ENCODE measurements at places on chromosomes 5 and 9.

- peak; percentile 58 for DNase-seq
Observed at GRCh38 chr9:100322954-100323536, 29.7 kb downstream of the TEX10 start.

- DNase-seq = no peak
Observed at GRCh38 chr5:72693546-72694205, 122.8 kb upstream of the TNPO1 start.

GRCh38 chr5:544675-545355 lies 20.6 kb upstream of the SLC9A3 start:
- DNase-seq = no peak

DNA sequence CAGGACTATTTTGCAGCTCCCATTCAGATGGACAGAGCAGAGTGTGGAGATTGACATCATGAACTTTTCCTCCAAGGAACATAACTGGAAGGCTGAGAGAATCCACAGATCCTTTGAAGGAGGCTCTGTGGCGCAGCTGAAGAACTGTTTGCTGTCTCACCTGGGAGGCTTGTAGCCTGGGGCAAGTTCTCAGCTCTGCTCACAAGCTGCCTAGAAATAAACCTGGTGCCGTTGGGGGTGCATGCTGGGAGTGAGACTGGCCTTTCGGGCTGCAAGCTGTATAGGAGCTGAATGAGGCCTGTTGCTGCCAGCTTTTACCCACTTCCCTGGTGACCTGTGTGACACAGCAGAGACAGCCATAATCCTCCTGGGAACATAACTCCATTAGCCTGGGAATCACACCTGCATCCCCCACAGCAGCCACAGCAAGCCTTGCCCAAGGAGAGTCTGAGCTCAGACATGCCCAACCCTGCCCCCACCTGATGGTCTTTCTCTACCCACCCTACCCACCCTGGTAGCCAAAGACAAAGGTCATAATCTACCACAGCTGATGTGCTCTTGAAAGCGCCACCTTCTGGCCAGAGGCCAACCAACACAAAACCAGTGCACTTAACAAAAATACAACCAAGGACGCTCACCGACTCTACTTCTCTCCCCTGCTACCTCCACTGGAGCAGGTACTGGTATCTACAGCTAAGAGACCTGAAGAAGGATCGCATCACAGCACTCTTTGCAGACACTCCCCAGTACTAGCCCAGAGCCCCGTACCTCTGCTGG lies 205.1 kb upstream of the MRPS30 start:
- DNase-seq = no peak

DNA sequence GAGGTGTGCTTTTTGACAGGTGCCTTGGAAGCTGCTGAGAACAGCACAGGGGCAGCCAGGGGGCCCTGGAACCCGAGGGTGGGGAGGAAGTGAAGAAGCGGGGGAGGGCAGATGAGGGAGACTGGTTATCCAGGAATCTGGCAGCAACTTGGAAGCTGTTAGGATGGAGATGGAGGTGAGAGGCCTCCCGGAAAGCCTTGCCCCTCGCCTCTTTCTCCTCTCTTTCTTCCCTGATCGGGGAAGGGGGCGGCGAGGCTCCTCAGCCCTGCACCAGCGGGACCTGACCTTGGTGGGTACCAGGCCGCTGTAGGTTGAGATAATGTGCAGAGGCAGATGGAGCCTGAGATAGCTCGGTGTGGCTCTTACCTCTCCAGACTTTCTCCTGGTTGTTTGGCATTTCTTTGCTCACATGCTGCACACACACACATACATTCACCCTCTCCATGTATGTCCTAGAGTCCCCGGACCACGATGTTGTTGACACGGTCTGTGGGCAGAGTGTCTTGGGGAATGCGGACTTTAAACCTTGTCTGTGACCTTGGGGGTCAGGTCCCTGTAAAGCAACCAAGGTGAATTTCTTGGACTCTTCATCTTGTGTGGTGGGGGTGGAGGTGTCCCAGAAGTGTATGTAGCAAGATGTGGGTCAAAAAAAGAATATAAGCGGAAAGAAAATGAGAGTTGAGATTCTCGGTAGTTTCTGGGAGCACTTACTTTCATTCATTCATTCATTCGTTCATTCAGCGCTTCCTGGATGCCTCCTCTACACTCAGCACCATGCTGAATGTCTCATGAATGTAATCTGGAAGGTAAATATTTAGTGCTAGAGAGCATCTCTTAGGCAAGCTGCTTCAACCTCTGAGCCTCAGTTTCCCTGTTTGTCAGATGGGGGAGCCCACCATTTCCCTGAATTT lies 1.6 kb downstream of the WWC1 start:
- no peak for DNase-seq

DNA sequence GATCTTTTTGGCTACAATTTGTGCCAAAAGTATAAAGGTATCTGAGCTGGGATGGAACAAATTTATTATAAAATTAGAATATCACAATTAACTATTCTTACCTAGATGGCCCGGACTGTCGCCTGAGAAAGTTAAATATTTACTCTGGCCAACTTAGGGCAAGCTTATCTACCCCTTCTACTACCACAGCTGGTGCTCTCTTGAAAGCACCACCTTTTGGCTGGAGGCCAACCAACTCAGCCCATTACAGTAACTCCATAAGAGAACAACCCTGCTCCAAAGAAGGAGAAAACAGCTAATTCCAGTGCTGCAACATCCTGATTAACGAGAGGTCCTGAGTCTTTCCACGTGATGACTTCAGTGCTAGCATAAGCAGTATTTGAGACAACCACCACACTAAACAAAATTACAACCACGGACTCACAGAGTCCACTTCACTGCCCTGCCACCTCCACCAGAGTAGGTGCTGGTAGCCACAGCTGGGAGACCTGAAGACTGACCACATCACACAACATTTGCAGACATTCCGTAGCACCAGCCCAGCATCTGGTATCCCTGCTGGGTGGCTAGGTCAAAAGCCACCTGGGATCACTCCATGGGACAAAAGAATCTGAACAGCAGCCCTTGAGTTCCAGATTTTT lies 43.2 kb downstream of the RGMB start:
- DNase-seq = peak; percentile 23

DNA sequence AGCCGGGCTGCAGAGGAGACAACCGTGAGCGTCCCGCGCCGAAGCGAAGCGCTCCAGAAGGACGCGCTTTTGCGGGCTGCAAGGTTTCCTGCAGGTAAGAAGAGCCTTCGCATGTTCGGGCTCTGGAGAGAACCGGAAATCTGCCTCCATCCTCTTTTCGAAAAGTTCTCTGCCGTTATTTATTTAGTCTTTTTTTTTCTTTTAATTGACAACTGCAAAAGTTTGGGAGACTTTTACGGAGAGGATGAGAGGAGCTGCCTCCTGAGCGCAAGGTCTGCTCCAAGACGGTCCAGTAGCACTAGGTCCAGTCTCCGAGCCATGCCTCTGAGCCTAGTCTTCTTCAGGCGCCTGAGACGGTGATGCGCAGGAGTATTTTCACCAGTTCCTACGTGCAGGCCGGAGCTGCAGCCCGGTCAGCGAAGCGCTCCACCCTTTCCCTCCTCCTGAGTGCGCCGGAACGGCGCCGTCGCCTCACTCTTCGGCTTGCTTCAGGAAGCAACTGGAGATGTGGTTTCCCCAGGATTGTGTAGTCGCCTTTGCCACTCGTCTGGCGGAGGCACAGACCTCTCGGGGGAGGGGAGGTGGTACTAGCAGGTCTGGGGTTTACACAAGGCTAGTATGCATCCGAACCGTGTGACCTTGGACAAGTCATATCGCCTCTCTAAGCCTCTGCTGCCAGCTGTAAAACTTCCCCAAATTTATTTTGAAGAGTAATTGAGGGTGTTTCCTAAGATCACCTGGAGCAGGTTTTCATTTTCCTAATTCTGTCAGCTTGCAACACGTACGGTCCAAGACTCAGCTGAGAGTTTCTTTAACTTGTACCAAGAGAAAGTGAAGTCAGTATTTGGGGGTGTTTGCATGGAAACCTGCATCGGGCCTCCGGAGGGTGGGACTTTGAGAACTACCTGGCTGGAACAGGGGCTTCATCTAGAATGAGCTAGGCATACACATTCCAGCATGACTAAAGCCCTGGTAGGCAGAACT lies 4.5 kb downstream of the POU4F3 start:
- DNase-seq = no peak

DNA sequence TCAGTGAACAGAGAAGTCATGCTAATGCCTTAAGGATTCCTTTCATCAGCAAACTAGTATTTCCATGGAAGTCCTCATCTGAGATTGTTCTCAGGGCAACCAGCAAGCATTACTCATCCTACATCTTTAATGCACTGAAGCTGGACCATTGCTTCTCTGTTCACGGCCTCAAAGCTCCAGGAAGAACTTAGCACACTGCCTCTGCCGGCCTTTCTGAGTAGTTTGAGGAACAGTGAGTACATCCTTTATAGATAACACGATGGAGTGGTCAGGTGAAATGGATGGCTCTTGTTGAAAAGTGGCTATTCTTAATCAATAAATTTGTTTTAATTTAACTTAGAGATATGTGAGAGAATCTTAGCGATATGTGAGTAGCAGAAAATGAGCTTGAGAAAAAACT lies 35.8 kb downstream of the MEGF10 start:
- DNase-seq = no peak

DNA sequence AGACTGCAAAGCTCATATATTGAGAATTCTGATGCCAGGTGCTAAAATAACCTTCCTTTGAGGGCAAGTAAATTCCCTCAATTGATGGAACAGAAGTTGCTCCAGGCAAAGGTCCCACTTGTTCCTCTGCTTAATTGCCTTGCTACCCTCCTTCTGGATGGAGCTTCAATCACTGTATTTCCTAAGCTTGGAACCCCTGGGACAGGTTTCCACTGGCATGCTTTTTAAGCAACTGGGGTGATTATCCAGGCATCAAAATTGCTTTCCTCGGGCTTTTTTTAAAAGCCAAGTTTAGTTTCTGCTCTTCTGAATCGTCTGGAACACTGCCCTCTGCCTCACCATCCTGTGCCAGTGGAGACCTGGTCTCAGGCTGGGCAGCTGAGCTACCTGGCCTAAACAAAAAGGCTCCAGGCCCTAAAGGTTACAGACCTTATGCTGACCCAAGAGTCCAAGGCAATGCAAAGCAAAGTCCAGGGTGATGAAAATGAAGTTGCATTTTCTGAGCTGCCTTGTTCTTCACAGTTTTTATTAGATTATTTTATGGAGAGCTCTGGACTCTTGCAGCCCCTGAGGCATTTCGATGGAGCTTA lies 167.9 kb upstream of the CD180 start:
- no peak for DNase-seq

GRCh38 chr9:81037889-81038288 lies 651.5 kb downstream of the TLE1 start:
- no peak for DNase-seq

- DNase-seq = no peak
Observed at GRCh38 chr9:137463931-137464290, 4.8 kb upstream of the NSMF start.

DNA sequence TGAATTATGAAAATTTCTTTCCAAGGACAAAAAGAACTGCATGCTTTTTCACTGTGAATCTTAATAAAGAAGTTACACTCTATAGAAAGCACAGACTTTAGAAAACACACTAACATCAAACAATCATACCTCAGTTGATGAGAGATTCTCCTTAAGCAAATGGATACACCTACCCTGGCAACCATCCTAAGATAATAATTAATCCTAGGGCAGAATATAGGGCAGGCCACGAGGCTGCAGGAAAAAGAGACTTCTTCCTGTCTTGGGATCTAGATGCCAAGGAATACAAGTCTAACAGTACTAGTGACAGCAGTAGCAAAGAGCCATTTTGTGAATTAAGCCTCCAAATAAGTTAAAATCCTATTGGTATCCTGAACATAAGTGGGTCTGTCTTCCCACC lies 395.4 kb downstream of the EFNA5 start:
- DNase-seq = peak; percentile 75

DNA sequence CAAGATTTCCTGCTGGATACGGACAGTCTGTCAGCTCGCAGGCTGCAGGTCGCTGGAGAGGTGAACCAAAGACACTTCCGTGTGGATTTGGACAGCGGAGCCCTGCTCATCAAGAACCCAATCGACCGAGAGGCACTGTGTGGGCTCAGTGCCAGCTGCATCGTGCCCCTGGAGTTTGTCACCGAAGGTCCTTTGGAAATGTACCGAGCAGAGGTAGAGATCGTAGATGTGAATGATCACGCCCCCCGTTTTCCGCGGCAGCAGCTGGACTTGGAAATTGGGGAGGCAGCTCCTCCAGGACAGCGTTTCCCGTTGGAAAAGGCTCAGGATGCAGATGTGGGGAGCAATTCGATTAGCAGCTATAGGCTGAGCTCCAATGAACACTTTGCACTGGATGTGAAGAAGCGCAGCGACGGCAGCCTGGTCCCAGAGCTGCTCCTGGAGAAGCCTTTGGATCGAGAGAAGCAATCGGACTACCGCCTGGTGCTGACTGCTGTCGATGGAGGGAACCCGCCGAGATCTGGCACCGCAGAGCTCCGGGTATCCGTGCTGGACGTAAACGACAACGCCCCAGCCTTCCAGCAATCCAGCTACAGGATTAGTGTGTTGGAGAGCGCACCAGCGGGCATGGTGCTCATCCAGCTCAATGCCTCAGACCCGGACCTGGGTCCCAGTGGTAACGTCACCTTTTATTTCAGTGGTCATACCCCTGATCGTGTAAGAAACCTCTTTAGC lies 658 bp downstream of the PCDHGC4 start:
- DNase-seq = no peak

GRCh38 chr5:73152411-73153388 lies 20.3 kb upstream of the TMEM174 start:
- no peak for DNase-seq

- no peak for DNase-seq
Observed at GRCh38 chr9:13841746-13842462, 472.0 kb downstream of the NFIB start.

DNA sequence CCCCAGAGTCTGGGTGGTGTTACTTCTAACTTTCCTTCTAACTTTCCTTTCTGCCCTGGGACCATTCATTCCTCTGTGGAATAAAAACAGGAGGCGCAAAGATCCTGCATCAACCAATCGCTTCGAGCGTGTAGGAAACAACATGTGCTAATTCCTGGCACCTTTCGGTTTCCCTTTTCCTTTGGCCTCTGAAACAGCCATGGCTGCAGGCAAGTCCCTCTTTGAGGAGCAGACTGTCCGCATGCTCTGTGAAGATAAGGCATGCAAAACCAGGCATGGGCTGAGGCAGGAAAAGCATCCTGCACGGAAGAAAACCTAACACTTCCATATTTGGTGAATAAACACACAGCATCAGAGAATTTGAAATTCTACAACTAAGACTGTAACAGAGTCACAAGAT lies 128.3 kb downstream of the HSD17B3 start:
- DNase-seq = no peak
